ENCODE measurements at places on chromosomes 13 and 19.

GRCh38 chr13:79869326-79869725, 388.4 kb downstream of the NDFIP2 start:
- no peak for DNase-seq

GRCh38 chr13:101967781-101968180, 434.1 kb downstream of the FGF14 start:
- no peak for DNase-seq

GRCh38 chr13:35855531-35856019, 275.6 kb downstream of the DCLK1 start:
- DNase-seq: no peak

- no peak for DNase-seq
These were observed 135.1 kb downstream of the IRS2 start for GRCh38 chr13:109651311-109651710.

- DNase-seq: no peak
These were observed 94.9 kb downstream of the FAM216B start for GRCh38 chr13:42876270-42876714.

GRCh38 chr13:107482688-107483087, 732.6 kb downstream of the LIG4 start:
- DNase-seq: no peak

DNA sequence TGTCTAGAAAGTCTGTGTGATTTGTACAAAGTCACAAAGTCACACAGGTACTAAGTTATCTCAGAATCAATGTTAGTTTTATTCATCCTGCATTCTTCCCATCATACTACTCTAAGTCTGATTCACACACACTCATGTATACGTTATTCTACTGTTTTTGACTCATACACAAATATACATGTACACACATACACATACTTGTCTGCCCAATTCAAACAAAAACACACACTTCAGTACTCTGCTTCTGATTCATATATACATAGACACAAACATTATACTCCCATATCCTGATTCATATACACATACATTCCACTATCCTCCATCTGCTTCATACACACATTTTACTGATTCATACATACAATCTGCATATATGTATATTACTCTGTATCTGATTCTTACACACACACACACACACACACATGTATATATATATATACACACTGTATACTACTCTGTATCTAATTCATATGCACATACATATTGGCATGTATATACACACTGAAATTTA, 69.3 kb downstream of the KLF12 start:
- no peak for DNase-seq

DNA sequence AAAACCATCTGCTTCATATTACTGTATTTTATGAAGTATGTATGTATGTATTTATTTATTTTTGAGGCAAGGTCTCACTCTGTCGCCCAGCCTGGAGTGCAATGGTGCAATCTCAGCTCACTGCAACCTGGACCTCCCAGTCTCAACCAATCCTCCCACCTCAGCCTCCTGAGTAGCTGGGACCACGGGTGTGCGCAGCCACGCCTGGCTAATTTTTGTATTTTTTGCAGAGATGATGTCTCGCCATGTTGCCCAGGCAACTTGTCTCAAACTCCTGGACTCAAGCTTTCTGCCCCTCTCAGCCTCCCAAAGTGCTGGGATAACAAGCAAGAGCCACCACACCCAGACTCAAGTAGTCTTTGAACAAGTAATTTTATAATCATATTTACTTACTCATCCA, 5.5 kb downstream of the KATNAL1 start:
- no peak for DNase-seq

DNA sequence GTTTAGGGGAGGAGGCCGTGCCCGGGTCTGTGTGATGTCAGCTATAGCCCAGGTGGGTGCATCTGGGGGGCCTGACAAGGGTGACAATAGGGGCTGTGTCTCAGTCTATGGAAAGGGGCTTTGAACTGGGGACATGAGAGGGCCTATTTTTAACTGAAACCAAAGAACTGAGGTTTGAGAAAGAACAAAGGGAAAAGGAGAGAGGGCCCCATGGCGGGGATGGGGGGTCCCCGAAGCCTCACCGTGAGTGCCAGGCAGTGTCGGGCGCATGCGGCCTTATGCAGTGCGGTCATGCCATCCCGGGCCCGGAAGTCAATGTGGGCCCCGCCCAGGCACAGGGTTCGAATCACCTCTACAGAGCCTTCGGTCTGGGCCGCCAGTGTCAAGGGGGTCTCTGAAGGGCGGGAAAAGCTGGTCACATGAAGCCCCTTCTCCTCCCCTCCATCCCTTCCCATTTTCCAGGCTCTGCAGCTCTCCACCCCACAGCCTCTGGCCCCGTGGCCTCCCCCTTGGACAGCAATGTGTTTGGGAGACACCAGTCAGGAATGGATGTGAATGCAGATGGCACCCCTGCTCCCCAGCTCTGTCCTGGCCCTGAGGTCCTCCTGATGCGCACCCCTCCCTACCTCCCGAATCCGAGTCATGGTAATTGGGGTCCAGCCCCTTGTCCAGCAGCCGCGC, 5.9 kb downstream of the SHANK1 start:
- no peak for DNase-seq

- DNase-seq: no peak
These were observed 11.6 kb downstream of the BTBD2 start for GRCh38 chr19:2003874-2004273.

DNA sequence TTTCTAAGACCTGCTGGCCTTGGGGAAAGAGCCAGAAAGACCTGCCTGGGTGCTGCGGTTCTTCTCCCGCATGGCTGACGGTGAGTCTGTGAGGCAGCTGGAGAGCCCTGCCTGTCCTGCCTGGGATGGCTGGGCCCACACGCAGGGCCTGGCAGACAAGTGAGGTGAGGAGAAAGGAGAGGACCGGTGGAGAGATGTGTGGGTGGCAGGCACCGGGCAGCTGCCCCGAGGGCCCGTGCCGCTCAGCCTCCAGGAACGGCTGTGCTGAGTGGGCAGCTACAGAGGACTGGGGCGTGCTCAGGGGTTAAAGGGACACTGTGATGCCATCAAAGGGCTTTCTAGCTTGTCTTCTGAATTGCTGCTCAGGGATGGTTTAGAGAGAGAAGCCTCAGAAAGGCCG, 53.8 kb downstream of the MLLT1 start:
- no peak for DNase-seq

DNA sequence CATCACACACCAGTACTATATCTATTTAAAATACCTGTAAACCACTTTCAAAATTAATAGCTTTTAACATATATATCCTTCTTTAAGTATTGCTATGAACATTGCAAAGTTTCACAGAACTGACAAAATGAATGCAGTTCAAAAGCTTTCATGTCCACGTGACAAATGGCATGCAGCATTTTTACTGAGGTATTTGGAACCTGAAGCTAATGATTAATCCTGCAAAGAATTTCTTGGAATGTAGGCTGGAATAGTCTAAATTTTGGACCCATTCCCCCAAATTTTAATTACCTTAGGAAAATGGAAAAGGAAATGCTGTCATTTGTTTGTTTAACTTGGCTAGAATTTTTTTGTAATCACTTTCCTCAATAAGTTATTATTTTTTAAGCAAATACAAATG, 423.8 kb upstream of the GPC6 start:
- no peak for DNase-seq

GRCh38 chr13:77460195-77460594, 75.3 kb upstream of the SCEL start:
- DNase-seq: peak; percentile 99

DNA sequence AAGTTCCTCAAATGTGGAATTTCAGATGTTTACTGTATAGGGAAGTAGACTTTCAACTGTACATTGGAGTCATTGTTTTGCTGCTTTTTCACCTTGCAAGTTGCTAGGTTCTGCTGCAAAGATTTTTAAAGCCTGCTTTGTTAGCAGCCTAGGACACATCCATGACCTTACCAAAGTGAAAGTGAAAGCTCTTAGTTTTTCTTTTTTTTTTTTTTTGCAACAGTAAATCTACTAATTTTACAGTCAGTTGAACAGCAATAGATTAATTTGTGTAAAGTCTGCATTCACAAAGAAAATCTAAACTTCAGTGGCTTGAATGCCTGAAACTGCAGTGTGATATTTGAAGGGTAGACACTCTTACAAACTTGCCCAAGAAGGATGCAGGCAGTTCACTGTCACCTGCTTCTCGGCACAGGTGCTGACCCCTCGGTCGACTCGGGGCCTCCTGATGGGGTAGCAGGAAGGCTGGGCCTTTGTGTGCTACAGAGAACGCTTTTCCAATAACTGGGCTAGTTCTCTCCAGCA, 5.0 kb upstream of the MTIF3 start:
- DNase-seq: no peak

DNA sequence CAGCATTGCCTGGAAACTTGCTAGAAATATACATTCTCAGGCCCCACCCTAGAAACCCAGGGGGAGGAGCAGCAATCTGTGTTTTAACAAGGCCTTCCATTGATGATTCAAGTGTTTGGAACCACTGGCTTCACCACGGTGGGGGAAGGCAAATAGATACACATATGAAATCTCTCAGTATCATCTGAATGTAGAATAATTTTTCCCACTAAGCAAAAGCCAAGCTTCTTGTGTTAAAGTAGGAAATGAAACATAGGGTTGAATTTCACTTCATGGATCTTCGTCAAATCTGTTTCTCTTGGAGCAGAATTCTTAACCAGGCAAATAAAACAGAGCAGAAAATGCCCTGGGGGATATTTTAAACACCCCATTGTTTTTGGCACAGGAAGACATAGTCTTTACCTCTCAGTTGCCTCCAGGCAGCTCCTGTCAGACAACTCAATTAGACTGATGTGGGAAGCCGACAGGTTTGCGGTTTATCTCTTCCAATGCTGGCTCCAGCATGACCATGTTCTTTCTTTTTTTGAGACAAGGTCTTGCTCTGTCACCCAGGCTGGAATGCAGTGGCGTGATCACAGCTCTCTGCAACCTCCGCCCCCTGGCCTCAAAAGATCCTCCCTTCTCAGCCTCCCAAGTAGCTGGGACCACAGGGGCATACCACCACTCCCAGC, 213.0 kb downstream of the FOXO1 start:
- no peak for DNase-seq

- no peak for DNase-seq
These were observed 5.0 kb upstream of the ADM5 start for GRCh38 chr19:49684251-49684982.

GRCh38 chr19:38900202-38900629, 447 bp downstream of the NFKBIB start:
- DNase-seq: no peak

DNA sequence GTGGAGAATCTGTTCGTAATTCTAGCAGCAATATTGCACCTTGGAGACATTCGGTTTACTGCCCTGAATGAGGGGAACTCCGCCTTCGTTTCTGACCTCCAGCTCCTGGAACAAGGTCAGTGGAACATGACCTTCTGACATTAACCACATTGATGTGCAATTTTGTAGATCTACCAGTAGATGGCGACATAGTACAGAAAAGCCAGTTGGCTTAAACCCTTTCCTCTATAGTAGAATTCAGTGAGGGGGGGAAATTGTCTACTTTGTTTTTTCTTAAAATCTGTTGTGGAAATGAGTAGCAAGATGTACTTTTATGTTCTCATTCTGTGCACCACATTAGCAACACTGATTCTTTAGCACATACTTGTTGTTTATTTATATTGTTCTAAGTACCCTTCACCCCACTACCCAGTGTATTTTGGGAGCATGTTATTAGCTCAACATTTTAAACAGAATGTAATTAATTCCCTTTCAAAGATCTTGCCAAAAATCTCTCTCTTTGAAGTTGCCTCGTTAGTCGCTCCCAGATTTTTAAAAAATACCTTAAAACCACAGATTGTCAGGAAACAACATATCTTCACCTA, 332.2 kb downstream of the MYO16 start:
- peak; percentile 84 for DNase-seq

- DNase-seq: no peak
These were observed 57.7 kb downstream of the POLR1D start for GRCh38 chr13:27679396-27679795.

GRCh38 chr13:20136781-20137703, 23.8 kb downstream of the GJA3 start:
- no peak for DNase-seq

DNA sequence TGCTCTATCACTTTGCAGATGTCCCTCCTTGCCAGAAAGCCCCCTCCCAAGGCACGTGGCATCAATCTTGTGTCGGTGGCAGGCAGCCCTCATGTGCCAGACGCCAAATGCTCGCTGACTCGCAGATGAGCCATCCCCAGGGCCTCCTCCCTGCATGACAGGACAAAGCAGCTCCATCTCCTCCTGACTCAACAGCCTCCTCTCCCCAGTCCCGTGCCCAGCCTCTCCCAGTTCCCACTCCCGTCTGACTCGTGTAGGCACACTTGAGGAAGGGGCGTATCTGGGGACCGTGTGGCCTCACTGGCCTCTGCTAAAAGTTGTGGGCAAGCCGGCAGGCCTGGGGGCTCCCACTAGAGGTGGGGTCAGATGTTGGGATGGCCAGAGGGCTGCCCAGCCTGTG, 133.6 kb downstream of the STK24 start:
- DNase-seq: no peak

GRCh38 chr13:75180805-75181455, 301.0 kb downstream of the TBC1D4 start:
- DNase-seq: no peak

- DNase-seq: no peak
These were observed 46.0 kb downstream of the ATP11A start for GRCh38 chr13:112735791-112736190.

DNA sequence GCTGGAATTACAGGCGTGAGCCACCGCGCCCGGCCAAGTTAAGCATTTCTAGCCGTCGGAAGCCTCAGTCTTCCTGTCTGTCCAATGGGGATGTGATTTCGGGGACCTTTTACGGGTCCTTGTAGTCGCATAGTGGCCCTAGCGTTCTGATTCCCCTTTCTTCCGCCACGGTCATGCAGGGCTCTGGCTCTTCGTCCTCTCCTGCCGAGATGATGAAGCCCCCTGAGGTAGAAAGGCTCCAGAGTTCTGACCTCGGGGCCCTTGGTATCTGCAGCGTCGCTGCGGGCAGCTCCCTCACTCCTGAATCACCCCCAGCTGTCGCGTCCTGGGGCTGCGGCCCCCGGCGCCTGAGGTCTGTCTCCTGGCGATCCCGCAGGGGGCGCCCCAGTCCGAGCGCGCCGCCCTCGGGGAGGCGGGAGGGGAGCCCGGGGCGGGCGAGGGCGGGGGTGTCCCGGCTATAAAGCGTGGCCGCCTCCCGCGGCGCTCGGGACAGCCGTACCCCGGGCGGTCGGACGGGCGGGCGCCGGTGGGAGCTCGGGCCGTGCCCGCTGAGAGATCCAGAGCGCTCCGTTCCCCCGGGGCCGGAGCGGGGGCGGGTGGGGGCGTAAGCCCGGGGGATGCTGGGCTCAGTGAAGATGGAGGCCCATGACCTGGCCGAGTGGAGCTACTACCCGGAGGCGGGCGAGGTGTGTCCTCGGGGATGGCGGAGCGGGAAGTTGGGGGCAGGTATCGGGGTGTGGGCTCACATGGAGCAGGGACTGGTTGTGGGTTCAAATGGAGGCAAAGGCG, at the start of gene FOXA3:
TSS of gene FOXA3 (plus strand) at position 487 of the 789 bp plus-strand sequence. CDS start at position 618, 131 bp downstream.
- no peak for DNase-seq

GRCh38 chr13:76832258-76832988, 53.8 kb downstream of the KCTD12 start:
- no peak for DNase-seq

DNA sequence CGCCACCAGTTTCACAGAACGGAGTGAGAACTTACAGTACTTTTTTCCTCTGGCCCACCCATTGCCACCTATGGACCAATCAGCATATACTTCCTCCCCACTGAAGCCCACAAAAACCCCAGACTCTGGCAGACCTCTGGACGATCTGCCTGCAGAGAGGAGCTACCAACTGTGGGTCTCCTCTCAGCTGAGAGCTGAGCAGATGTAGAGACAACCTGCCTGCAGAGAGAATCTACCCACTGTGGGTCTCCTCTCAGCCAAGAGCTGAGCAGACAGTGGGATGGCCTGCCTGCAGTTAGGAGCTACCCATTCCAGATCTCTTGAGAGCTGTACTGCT, 69.7 kb downstream of the PIBF1 start:
- DNase-seq: no peak

GRCh38 chr19:43765109-43765876, 10.5 kb upstream of the SMG9 start:
- peak; percentile 9 for DNase-seq
